ENCODE measurements at places on chromosomes 5 and 9.

DNA sequence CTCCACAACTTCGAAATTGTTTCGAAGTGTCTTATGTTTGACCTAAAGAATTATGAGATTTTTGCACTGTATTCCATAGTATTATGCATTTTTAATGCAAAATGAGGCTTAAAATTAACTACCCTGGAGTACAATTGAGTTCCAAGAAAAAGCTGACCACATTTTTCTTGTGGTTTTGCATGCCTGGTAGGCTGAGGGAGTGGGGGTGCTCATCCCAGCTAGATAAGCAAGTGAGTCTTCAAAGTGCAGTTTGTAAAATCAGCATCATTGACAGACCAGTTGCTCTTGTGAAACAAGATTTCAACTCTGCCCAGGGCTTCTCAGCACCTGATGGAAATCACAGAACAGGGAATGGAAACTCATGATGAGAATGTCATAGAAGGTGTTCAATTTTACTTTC, 17.0 kb upstream of the NDUFS4 start:
- no peak for DNase-seq

GRCh38 chr5:949815-950560, 57.3 kb downstream of the TRIP13 start:
- no peak for DNase-seq

DNA sequence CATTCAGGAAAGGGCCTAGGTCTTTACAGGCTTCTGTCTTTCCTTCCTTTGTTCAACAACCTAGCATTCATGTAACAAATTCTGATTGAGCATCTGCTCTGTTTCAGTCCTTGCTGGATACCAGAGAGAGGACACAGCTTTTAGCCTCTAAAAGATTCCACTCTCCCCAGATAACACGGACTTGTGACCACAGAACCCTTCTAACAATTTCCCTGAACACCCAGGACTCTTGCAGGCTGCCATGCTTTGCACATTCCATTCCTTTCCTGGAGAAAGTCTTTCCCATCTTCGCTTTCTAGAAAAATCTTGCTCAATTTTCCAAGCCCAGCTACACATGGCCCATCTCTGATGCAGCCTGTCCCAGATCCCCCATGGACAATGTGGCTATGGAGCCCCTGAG, 310.9 kb downstream of the ACTL7B start:
- no peak for DNase-seq

GRCh38 chr5:147921136-147921535, 14.8 kb upstream of the C5orf46 start:
- DNase-seq, result no peak

DNA sequence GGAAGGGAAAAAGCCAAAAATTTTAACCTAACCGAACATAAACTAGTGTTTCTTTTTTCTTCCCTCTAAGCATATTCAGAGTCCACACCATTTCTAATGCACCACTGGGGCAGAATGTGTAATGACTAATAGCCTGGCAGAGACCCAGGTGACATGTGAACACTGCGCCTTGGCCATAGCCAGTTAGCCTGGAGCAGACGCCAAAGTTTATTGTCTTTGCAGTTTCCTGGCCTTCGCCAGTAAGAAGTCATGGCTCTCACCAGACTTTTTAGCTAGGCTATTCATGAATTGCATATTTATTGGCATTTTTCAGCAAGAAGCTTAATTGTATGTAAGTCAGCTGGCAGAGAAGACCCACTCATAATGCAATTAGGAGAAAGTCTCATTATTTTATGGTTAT, 182.8 kb upstream of the SLC27A6 start:
- peak; percentile 83 for DNase-seq

GRCh38 chr5:5327126-5327525, 95.4 kb upstream of the ICE1 start:
- DNase-seq, result no peak

DNA sequence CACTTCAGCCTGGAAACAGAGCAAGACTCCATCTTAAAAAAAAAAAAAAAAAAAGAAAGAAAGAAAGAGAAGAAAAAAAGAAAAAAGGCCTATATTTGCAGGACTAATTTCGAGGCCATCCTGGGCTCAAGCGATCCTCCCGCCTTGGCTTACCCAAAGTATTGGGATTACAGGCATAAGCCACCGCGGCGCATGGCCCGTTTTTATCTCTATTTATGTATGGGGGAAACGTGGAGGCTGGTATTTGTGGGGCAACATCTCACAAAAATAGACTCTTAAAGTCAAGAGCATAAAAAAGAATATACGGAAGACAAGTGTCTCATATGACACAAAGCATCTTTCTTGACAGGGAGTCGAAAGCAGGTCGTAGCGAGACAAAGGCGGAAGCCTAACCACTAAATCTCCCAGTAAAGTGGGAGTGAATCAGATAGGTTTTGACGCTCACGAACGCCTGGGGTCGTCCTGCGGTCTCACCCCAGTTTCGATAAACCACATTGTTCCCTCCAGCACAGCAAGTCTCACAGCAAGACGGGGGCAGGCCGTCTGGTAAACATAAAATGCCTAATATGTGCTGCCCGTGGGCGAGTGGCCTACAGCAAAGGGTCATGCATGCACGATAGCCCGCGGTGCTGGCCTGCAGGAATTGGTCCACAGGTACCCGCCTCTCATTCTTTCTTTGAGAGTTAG, 1.8 kb upstream of the TRIM41 start:
- DNase-seq, result no peak

- no peak for DNase-seq
Observed at GRCh38 chr5:52867809-52868208, 80.1 kb downstream of the ITGA1 start.

DNA sequence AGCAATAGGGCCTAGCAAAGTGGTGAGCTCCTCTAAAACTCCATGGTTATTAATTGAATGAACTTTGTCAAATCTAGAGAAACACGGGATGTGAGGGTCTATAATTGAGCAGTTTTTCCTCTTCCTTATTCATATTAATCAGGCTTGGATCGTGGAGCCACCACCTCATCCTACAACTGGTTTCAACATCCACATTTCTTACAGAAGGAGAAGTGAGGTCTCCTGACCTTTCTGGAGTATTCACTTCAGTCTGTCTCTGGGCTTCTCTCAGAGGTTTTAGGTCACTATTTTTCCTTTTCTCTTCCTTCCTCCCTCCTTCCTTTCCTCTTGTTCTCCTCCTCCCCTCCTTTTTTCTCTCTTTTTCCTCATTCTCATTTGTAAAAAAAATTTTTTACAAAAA, 177.3 kb upstream of the ACTBL2 start:
- no peak for DNase-seq

- no peak for DNase-seq
Observed at GRCh38 chr9:127538849-127539258, 73.2 kb upstream of the STXBP1 start.

GRCh38 chr9:95896580-95896979, 21.1 kb downstream of the ERCC6L2 start:
- DNase-seq, result no peak

- DNase-seq, result no peak
Observed at GRCh38 chr9:135216791-135217441, 129.4 kb downstream of the OLFM1 start.

DNA sequence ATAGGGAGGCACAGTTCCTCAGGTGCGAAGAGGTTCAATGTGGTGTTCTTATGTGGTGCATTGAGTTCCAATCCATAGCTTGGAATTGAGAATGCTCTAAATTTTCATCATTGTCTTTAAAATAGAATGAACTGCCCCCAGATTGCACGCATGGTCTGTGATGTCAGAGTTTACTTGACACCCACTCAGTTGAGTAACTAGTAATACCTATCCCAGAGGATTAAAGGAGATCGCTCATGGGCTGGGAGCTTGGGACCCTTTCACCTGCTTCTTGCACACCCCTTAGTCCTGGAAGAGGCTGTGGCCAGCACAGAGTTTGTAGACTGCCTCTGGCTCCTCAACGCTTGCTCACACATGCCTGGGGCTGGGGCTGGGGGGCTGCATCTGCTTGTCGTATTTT, 95.1 kb upstream of the OTULINL start:
- DNase-seq, result no peak

- no peak for DNase-seq
Observed at GRCh38 chr5:134447815-134448520, 36.3 kb upstream of the CDKN2AIPNL start.

GRCh38 chr5:96863949-96864584, 12.2 kb upstream of the ERAP2 start:
- no peak for DNase-seq

- DNase-seq, result no peak
Observed at GRCh38 chr9:137515338-137515724, 34.9 kb downstream of the PNPLA7 start.

GRCh38 chr5:72940082-72940481, 15.8 kb upstream of the FCHO2 start:
- no peak for DNase-seq

DNA sequence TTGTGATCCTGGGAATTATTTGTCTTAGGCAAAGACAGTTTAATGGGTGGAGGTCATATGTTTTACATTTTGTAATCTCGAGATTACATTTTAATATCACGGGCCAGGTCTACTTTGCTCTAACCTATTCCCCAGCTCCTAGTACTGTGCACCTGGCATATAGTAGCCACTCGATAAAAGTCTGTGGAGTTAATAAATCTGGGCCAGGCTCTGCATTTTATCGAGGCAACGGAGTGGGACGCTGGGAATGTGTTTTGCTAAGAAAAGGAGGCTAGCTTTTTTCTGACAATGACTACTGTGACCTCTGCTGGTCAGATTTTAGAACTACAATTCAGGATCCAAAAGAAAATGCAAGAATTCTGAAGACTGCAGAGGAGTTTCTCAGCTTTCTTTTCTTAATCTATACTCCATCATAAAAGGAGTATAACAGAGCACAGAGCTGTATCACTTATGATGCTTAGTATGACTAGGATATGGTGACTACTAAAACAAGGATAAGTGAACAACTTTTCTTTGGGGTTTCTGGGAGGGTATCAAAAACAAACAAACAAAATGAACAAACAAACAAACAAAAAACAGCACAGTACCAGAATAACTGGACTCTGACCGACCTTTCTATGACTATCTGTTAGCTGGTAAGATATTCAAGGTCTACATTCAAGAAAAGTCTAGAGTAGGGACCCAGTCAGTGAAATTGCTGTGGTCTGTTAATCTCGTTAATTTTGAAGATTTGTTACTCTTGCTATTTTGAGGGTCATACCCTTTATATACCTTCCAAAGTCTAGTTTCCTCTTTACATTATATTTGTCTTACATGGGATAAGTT, 46.1 kb upstream of the CER1 start:
- DNase-seq, result peak; percentile 64

GRCh38 chr5:74275171-74275992, 365.1 kb downstream of the ENC1 start:
- no peak for DNase-seq

GRCh38 chr5:136200761-136201160, 7.8 kb upstream of the SMIM32 start:
- DNase-seq, result no peak

DNA sequence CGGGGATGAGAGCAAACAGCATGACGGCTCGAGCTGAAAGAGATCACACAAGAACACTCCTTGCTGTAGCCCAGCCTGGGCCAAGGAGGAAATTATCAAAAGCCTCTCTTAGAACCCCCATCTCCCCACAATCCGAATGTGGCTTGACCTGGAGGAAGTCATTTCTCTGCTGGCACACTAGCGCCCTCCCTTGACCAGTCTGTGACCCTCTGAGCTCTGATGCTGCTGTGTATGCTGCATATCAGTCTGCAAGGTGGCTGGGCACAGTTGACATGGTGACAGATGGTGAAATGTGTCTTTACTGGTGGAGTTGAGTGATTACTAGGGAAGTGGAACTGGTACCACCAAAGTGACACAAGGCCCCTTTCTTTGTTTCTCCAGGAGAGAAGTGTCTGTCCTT, 3.3 kb downstream of the SLC46A2 start:
- no peak for DNase-seq

DNA sequence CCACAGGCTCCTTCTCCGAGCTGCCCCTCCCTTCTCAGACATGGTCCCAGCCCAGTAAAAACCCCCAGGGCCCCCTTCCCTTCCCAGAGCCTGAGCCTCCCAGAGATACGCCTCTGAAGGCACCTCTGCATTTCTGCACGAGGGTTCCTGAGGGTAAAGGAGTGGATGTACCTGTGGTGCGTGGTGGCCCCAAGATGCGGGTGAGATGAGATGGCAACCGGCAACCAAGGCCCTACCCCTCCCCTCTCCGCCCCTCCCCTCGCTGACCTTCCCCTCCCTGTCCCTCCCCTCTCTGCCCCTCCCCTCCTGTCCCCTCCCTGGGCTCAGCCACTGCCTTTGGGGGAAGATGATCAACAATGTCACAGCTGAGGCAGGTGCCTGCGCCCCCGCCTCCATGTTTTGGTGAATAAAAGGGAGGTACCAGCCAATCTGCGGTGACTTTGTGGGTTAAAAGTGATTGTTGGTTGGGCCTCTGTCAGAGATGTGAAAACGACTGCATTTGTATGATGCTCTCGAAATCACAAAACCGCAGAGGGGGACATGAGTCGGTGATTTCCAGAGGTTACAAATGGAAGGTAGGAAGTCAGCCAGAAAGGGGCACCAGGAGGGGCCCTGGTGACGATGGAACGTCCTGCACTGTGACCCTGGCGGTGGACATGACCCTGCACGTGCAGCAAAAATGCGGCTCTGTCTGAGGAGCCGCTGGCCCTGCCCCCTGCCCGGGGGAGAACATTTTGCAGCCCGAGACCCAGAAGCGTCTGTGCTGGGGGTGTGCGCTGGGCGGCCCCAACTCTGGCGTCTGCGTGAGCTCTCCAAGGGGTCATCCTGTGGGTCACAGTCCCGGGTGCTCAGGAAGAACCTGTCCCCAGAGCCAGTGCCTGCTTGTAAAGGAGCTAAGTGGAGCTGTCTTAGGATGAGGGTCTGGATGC, 3.7 kb downstream of the LCN9 start:
- DNase-seq, result no peak

DNA sequence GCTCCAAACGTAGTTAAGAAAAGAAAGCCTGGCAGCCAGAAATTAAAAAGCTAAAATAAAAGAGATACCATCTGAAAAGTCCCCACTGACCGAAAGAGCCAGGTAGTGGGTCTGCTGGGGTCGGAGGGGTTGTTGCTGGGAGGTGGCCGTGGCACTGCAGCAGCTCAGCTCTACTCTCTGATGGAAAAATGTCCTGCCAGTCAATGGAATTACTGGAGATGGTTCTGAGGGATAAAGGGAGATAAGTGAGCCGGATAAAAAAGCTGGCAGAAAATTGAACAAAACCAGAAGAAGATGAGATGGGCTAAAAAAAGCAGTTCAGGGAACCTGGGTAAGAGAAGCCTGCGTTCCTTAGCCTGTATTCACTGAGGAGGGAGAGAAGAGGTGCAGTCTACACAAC, 202.8 kb downstream of the SREK1 start:
- no peak for DNase-seq

DNA sequence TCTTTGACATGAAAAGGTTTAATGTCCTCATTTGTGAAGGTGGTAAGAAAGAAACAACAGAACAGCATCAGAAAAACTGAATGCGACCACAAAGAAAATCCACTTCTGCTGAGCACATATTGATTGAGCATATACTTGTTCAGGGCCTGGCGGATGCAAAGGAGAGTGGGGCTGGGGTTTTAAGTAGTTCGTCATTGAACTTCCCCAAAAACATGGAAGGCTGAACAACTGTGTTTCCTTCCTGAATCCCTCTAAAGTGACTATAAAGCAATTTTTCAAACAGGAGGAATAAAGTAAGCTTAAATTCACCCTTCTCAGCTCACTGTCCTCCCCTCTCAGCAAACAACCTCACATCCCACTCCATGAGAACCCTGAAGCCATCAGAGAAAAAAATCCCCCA, 262.9 kb downstream of the AGTPBP1 start:
- no peak for DNase-seq

GRCh38 chr9:135373820-135374219, 105.8 kb upstream of the PPP1R26 start:
- no peak for DNase-seq

Measured in femur (tissue), 1 donor.